ENCODE measurements at places on chromosomes 11 and 22. TPM values are rescaled to one million over a fixed set of nuclear protein-coding genes. Genes with fewer than 3 reads are reported as not detected.

GRCh38 chr11:43756575-43756974, 76.0 kb downstream of the HSD17B12 start:
- H3K4me3 ChIP-seq, result no peak overlapping the region
- no peaks in the 10 kb centered on the region for H3K4me1 ChIP-seq
- no peak for DNase-seq
- H3K36me3 ChIP-seq, result peaks cover 15% of the 10 kb centered on the region

Gene MRGPRF
- not detected for total RNA-seq

DNA sequence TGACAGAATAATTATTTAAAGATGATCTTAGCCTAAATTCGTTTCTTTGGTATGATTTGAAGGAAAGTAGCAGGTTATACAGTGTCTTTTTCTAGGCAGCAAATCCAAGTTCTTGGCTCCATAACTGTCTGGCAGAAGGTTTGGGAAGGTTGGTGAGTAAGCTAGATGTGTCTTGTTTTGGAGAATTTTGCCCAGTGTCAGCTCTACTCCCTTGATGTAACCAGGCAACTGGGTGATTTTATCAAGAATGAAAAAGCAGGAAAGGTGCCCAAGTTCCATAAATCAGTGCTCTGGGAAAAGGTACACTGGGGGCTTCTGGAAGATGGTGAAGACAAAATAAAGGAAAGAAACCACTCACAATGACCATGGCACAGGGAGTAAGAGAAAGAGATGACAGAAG, 71.5 kb upstream of the USP47 start:
- H3K4me1 ChIP-seq, result no peaks in the 10 kb centered on the region
- no peak overlapping the region for H3K27ac ChIP-seq
- H3K4me3 ChIP-seq, result no peak overlapping the region
- H3K27me3 ChIP-seq, result peaks cover 31% of the 10 kb centered on the region
- no peaks in the 10 kb centered on the region for H3K36me3 ChIP-seq

Gene POU2F3
- not detected for total RNA-seq

DNA sequence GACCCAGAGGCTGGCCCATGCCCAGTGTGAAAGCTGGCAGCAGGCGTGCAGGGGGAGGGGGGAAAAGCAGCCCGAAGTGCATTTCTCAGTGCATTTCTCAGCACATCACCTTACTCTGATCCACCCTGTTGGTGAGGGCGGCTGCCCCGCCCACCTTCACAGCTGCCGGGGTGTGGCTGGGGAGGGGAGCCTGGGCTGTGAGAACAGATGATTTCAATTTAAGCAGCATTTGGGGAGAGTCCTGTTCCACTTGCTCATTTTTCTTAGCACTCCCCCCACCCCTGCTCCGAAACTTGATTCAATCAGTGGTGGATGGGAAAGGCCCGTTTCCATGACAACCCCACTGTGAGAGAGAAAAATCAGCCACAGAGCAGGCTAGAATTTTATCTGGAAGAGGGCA, 84.8 kb downstream of the SNX19 start:
- no peak for DNase-seq
- no peak overlapping the region for H3K27ac ChIP-seq
- no peaks in the 10 kb centered on the region for H3K36me3 ChIP-seq
- H3K4me3 ChIP-seq, result no peak overlapping the region
- H3K27me3 ChIP-seq, result peaks cover 12% of the 10 kb centered on the region

GRCh38 chr11:94650756-94651155, 83.6 kb downstream of the PIWIL4 start:
- H3K4me3 ChIP-seq, result no peak overlapping the region
- no peak for DNase-seq
- no peaks in the 10 kb centered on the region for H3K36me3 ChIP-seq
- H3K4me1 ChIP-seq, result no peaks in the 10 kb centered on the region

DNA sequence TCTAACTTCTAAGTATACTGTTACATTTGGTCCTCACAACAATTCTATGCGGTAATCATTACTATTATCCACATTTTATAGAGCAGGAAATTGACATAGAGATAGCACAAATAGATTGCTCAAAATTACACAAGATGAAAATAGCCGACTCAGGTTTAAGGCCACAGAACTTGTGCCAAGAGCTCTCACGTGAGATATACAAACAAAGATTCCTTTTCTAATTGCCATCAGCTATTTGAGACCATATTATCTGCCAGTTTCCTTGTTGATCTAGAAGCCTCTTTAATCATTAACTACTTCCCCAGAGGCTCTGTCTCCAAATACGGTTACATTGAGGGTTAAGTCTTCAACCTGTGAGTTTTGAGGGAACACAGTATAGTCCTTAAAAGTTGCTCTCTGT, 61.0 kb upstream of the GLYATL1B start:
- DNase-seq, result no peak
- no peaks in the 10 kb centered on the region for H3K36me3 ChIP-seq
- H3K4me3 ChIP-seq, result no peak overlapping the region
- H3K4me1 ChIP-seq, result no peaks in the 10 kb centered on the region
- no peak overlapping the region for H3K27ac ChIP-seq

Gene ZNF280B
- total RNA-seq, result 1.9 TPM

DNA sequence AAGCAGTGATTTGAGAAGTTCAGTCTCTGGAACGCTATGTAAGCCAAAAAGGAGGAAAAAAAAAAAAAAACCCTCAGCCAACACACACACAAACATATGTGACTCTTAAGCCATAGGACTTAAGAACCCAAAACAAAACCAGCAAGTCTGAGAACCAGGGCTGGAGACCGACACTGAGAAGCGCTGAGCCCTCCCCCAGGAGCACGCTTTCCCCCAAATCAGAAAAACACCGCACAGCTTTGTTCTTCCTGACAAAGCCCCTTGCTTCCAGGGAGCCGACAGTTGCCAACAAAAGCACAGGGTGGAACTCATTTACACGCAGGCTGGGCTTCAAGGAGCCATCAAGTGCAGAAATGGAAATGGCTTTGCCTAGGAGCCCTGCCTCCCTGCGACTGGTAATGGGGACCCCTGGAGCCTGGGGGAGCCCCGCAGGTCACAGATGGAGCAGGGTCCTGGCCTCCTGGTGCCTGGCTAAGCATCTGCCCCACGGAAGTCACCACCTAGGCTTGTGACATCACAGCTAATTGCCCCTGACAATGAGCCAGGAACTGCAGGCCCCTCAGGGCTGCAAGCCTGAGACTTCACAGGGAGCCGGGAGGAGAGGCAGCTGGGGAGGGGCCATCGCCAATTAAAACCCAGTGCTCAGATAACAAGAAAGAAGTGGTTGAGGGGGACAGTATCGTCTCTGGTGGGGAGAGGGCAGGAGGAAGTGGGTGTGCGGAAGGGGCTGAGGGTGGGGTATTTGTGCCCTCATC, 66.9 kb downstream of the NFAM1 start:
- no peak for DNase-seq
- H3K36me3 ChIP-seq, result no peaks in the 10 kb centered on the region
- H3K4me3 ChIP-seq, result no peak overlapping the region
- no peak overlapping the region for H3K27ac ChIP-seq
- H3K27me3 ChIP-seq, result peaks cover 57% of the 10 kb centered on the region

- no peak overlapping the region for H3K27ac ChIP-seq
- no peaks in the 10 kb centered on the region for H3K36me3 ChIP-seq
- no peaks in the 10 kb centered on the region for H3K4me1 ChIP-seq
These were observed 21.2 kb downstream of the MUC5AC start for GRCh38 chr11:1178906-1179305.

DNA sequence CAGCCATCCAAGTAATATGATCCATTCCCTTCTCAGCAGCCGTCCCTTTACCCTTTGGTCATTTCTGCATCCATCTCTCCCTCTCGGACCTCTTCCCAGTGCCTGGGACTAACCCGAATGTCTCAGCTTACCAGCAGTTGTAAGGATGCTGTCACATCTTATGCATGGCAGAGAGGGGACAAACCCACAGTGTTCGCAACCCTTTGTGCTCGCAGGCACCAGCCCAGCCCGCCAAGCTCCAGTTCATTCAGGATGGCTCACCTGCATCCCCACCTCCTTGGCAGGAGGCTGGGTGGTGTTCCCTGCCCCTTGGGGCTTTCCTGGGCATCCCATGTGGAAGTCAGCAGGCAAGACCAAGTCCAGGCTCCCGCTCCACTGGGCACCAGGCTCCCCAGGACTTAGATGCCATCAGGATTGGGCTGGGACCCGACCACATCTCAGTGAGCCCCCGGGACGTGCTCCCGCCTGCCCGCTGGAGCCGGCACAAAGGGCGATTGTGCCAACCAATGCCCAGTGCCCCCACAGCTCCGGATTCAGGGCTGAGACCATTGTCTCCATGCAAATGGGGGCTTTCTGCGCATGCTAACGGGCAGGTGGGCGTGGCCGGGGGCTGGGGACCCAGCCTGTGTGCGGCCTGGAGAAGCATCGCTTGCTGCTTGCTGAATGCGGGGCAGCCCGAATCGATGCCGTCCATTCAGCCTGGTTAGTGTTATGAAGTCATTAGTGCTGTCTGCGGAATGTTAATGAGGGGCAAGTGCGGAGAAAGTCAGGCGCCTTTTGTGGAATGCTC, 108.6 kb downstream of the KCNQ1OT1 start:
- H3K36me3 ChIP-seq, result no peaks in the 10 kb centered on the region
- no peak for DNase-seq
- no peak overlapping the region for H3K27ac ChIP-seq
- H3K4me1 ChIP-seq, result no peaks in the 10 kb centered on the region
- no peak overlapping the region for H3K4me3 ChIP-seq
- no peaks in the 10 kb centered on the region for H3K27me3 ChIP-seq

DNA sequence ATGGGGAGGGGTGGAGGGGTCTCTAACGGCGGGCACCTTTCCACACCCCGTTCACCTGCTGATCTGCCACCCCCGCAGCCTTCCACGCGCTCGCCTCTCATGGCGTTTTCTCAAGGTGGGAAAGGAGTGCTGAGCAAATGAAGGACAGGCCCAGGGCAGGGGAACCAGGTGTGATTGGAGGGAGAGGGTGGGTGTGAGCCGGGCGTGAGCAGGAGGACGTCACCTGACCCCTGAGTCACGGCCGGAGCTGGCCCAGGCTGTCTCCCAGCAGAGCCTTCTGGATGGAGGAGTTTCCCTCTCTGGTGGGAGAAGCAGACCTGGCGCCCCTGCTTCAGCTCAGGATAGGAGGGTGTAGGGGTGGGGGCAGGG, 14.0 kb upstream of the ARHGAP8 start:
- H3K4me1 ChIP-seq, result no peaks in the 10 kb centered on the region
- H3K27ac ChIP-seq, result no peak overlapping the region
- no peaks in the 10 kb centered on the region for H3K27me3 ChIP-seq

Gene NAV2
- 1.1 TPM for total RNA-seq

DNA sequence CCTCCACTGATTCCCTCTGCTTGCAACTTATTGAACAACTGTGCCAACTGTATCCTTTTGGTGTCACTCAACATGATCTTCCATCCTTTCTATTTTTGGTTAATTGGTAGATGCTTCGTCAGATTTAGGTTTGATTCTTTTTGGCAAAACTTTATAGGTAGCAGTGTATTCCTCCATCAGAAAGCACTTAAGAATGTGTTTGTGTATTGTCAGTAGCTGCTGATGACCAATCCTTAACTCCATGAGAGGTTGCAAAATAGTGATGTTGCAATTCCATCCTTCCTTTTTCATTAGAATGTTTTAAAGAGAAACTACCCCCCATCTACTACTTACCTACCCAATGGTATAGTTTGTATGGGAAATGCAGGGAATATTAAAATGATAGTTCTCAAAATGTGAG, 22.1 kb downstream of the FAM76B start:
- DNase-seq, result no peak
- H3K4me1 ChIP-seq, result peaks cover 3% of the 10 kb centered on the region
- H3K27ac ChIP-seq, result no peak overlapping the region
- H3K27me3 ChIP-seq, result no peaks in the 10 kb centered on the region
- H3K4me3 ChIP-seq, result no peak overlapping the region
- peaks cover 20% of the 10 kb centered on the region for H3K36me3 ChIP-seq

GRCh38 chr11:10680956-10681487, 12.5 kb downstream of the IRAG1 start:
- H3K27ac ChIP-seq, result no peak overlapping the region
- no peak for DNase-seq
- peaks cover 19% of the 10 kb centered on the region for H3K27me3 ChIP-seq
- no peak overlapping the region for H3K4me3 ChIP-seq
- no peaks in the 10 kb centered on the region for H3K4me1 ChIP-seq
- no peaks in the 10 kb centered on the region for H3K36me3 ChIP-seq

Gene LMNTD2
- 3.4 TPM for total RNA-seq

GRCh38 chr11:87038235-87038977, 672 bp downstream of the TMEM135 start:
- H3K27me3 ChIP-seq, result peaks cover 6% of the 10 kb centered on the region
- H3K4me1 ChIP-seq, result peaks cover 54% of the 10 kb centered on the region
- H3K4me3 ChIP-seq, result peak overlapping the region; percentile 91
- DNase-seq, result no peak
- H3K27ac ChIP-seq, result peak overlapping the region; percentile 89

DNA sequence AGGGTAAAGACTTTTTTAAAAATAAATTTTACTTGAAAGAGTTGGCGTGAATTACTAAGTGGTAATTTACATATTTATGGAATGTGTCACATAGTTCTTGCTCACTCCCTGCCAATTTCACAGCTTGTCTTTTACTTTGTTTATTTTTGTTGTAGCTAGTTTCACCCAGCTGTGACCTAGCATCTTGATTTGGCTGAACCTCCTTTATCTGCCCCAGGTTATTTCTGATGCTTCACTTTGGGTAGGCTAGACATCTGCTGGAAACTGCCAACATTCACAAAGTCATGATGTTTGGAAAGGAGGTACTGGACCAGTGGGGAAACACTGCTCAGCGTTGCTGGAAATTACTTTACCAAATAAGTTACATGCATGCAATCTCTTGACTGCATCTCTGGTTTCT, 1676.0 kb upstream of the RAG2 start:
- no peaks in the 10 kb centered on the region for H3K27me3 ChIP-seq
- H3K4me3 ChIP-seq, result no peak overlapping the region
- no peak for DNase-seq
- no peak overlapping the region for H3K27ac ChIP-seq
- no peaks in the 10 kb centered on the region for H3K4me1 ChIP-seq

DNA sequence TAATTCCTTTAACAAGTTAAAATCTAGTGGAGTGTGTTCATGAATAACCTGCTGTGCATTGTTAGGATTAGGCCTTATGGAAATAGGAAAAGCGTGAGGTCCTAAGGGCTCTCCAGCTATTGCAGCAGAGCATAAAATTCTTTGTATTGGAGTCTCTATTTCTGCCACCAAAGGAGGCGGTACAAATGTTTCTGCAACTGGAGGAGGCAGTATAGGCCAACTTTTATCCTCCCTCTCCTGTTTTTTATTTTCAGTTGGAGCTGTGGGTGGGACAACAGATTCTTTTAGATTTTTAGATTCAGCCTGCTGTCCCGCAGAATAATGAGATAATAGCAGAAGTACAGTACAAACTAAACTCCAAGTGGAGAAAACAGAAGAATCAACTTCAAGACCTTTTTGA, 26.2 kb downstream of the OR10A6 start:
- DNase-seq, result no peak
- H3K27ac ChIP-seq, result no peak overlapping the region
- H3K27me3 ChIP-seq, result peaks cover 26% of the 10 kb centered on the region

DNA sequence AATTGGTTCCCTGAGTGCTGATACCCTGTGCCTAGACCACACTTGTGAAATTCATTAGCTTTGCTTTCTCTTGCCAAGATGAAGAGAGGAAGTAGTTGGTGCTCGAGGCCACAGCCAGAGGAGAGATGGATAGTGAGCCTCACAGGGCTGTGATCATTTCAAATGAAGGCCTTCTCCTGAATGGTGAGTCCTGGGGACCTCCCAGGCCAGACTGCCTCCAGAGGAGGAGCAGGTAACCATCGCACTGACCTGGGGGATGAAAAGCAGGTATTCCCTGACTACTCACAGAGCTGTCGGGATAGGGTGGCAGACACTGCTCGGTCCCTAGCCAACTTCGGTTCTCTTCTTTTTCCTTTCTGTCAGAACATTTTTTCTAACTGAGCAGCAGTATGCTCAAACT, 4.8 kb upstream of the FXYD6 start:
- H3K4me1 ChIP-seq, result peaks cover 5% of the 10 kb centered on the region
- H3K36me3 ChIP-seq, result no peaks in the 10 kb centered on the region
- no peak overlapping the region for H3K27ac ChIP-seq
- peaks cover 53% of the 10 kb centered on the region for H3K27me3 ChIP-seq
- no peak for DNase-seq
- H3K4me3 ChIP-seq, result no peak overlapping the region

Measured in activated CD4-positive, alpha-beta T cell treated with anti-CD3 and anti-CD28 coated beads, Interleukin-2, amount 10 ng/mL, durations not matched to agents 7 days and 5 days (primary cell).